Activated gamma-delta T cell treated with anti-CD3 and anti-CD28 coated beads, Interleukin-2, amount 50 U/mL, for 16 hours (primary cell): ENCODE measurements at places on chromosomes 7 and 10.

DNA sequence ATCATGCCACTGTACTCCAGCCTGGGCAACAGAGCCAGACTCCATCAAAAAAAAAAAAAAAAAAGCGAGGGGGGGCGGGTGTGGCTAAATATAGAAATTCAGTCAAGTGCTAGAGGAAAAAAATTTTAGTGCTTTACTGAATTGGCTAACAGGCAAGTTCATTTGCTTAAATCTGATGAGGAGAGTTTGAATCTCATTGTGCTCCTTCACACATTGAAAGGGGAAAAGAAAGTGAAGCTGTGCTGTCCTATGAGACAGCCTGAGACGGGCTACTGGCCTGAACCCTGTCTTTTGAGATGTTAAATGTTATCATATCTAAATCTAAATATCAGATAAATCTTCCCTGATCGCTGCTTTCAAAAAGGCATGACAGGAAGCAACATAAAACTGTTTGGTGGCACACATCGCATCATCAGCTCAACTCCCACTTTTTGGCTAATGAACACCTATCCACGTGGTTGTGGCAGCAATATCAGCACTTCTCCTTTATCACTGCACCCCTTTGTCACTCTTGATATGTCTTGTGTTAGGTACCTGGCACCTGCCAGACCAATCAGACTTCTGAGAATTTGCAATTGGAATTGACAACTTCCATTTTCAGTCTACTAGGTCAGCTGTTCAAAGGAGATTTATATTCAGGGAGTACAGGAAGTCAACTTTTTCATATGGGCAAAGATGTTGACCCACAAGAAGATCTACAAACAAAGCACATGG, 14.0 kb upstream of the IFIT1B start:
- no peak for DNase-seq

GRCh38 chr7:19522486-19522885, 186.4 kb downstream of the POLR1F start:
- no peak for DNase-seq

- DNase-seq: no peak
These were observed 21.1 kb downstream of the KLLN start for GRCh38 chr10:87842220-87842641.

DNA sequence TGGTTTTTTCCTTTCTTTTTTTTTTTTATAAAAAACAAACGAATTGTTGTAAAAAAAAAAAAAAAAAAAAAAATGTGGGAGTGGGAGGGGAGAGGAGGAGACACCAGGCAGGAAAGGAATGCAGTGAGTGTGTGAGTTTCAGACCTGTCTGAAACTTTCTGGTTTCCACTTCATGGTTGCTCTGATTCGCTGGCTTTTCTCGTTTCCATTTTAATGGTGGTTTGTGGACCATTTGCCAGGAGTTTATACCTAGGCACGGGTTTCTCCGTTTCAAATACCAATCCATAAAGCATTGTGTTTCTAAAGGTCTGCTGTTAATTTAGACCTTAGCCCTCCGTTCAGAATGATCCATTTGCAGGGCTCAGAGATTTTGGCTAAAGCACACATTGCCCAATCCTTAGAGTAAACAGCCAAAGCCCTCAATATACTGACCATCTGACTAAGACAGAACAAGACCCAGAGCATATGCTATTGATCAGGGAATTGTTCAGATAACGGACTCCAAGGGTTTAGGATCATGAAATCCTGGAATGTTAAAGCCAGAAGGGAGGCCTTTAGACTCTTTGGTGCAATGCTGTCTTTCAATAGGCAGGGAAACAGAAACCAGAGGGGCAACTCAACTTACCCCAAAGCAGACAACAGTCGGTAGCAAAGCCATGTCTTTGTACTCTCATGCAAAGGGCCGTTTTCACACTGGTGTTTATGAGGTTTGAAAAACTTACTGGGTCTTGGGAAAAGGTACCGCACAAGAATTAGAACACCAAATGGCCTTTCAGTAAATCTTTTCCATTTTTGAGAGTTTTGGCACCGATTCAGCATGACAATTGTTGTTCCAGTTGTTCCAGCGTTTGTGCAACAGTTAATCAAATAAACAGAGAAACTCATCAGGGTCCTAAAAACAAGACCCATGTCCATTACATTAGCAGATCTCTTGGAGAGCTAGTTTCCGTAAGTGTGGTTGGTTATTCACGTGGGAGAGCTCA, 94.3 kb upstream of the AGBL3 start:
- no peak for DNase-seq

DNA sequence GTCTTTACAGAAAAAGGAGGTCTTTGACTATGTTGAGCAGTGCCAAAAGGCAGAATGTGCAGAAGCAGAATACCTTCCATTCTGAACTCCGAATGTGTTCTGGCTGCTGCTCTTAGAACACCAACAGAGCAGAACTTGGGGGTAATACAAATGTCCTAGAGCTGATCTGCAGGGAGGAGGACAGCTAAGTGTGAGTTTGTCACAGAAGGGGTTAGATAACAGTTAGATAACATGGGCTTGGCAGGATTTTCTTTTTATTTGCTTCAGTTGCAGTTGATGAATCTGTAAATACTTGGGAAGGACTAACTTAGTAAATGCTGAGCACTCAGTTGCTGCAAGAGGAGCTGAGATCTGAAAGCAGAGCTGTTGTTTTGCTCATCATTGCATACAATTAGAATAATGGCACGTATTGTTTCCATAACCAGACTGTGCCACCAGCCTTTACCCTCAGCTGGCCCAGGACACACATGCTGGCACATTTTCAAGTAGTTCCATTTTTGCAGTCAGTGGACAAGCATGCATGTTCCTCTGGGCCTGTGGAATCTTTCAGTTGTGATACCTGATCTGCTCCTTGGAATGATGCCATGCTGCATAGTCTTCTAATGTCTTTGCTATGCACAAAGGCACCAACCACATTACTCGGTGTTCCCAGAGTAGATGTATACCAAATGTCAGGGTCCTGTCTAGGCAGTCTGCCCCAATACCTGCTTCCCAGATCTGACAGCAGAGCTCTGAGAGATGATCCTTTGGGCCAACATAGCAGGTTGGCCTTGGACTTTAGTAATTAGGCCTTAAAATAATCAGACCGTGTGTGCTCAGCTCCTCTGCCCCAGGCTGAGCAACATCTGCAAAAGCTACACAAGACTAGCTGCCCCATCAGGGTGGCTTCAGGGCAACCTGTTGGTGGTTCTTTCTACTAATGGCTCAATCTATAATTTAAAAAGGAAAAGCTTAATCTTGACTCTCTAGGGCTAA, 55.7 kb downstream of the GSDME start:
- DNase-seq: no peak

- no peak for DNase-seq
These were observed 673.9 kb upstream of the GALNT17 start for GRCh38 chr7:70457883-70458680.

- DNase-seq: no peak
These were observed 9.5 kb downstream of the IRF5 start for GRCh38 chr7:128946936-128947830.

- DNase-seq: no peak
These were observed 62.5 kb upstream of the CAPZA2 start for GRCh38 chr7:116799916-116800315.

DNA sequence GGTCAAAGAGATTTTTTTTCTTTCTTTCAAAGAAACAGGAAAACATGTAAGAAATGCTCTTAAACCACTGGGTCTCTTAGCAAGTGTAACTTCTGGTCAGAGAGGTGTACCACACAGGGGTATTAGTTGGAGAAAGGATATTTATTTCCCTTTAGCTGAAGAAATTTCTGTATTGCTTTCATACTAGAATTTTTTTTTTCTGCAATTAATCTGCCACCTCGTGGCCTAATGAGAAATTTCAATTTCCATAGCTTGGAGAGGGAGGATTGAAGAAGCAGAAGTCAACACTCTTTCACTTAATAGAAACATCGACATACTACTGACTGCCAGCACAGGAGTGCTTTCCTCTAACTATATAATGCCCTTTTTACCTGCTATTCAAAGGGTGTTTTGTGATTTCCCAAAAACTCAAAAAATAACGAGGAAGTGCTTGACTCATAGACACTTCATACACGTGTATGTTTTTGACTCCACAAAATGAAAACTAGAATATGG, 177.6 kb upstream of the NAMPT start:
- DNase-seq: no peak

DNA sequence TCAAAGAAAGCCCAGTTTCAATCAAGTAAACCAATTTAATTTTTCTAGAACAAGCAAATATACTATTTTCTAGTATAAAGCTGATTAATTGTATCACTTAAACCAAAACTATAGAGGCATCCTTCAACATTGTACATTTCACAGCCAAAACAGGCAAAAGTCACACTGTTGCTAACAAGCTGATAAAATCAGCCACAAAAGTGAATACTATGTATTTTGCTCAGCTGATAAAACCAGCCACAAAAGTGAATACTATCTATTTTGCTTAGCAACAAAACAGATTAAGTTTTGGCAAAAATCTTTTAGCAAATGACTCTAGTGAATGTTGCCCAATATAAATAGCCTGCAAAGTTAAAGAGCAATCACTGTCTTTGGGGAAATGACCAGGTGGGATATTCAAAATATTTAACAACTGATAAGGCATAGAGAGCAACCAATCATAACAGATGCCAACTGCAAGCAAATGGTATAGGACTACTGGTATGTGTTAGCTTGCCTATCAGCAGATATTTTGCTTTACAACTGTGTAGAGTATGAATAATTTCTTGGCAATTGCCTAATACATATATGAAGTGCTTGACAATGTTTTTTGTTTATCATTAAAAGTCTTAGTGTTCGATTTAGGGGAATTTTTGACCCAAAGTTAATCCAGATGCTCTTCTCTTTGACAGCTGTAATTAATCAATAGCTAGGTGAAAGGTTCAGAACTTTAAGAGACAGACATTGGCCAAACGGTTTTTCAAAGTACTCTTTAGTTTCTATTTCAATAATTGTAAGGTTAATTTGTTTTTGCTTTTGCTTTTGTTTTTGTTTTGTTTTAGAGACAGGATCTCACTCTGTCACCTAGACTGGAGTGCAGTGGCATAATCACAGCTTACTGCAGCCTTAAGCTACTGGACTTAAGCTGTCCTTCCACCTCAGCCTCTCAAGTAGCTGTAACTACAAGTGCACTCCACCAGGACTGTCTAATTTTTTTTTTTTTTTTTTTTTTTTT, 44.4 kb upstream of the SP4 start:
- DNase-seq: no peak

DNA sequence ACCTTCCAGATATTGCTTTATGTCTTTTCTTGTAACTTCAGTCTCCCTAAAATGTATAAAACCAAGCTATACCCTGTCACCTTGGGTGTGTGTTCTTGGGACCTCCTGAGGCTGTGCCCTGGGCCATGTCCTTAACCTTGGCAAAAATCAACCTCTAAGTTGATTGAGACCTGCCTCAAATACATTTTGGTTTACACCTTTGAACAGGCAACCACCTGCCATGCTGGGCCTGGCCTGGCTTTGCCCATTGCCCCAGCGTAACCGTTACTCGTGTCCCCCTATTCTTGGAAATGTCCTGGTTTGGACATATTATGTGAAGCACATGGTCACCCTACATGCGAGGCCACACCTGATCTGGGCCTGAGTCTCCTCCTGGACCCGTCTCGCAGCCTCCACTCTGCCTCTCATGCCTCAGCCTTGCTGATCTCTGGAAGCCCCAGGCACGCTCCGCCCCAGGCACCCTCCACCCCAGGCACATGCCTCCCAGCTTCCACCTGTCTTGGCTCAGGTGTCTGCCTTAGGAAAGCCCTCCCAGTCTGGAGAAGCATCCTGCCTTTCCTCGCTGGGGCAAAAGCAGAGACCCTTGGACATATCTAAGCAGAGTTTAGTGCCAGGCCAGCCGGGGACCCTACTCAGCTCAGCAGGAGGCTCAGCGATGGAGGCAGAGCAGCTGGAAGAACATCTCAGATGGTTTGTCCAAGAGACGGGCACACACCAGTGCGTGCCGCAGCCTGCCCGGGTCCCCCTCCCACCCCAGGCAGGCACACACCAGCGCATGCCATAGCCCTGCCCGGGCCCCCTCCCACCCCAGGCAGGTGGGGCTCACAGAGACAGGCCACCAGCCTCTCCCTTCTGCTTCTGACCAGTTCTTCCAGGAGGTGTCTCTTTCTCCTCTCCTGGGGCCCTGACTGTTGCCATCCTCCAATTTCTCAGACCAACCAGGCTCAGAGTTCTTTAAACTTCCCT, 4.0 kb upstream of the VIPR2 start:
- no peak for DNase-seq

DNA sequence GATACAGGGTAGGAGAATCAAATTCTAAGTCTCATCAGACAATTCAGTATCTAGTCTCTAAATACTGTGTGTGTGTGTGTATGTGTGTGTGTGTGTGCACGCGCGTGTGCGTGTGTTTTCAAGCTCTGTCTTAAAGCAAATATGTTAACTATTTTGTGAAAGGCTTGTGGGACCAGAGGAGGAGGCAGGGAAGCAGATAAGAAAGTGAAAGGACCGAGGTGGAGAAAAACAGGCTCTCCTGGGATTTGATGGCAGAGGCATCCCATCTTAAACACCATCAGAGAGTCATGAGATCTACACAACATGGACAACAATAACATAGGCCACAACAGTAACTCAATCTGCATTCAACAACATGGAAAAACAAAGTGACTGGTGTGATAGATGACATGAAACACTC, 67.1 kb downstream of the PIP4K2A start:
- no peak for DNase-seq

- DNase-seq: no peak
These were observed 21.3 kb downstream of the WNT8B start for GRCh38 chr10:100483876-100484666.

- no peak for DNase-seq
These were observed 4.7 kb upstream of the PFKP start for GRCh38 chr10:3062502-3063186.
